Lower lobe of right lung (tissue), 2 donors: ENCODE measurements at places on chromosomes 7 and 10. TPM values are rescaled to one million over a fixed set of nuclear protein-coding genes. Genes with fewer than 3 reads are reported as not detected.

DNA sequence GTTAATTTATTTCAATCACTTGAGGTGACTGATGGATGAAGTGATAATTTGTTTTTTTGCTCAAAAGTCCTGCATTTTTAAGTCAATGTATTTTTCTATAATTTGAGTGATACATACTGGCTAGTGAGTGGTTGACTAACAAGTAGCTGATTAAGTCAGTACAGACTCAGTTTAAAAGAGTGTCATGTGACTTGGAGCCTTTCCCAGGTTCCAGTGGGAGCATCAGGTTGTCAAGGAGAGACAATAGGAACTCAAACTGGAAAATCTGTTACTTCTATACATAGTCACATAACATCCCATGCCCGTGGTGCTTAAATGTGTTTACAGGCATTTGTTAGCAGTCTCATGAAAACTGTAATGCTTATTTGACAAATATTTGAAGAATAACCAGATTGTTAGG lies 154.7 kb downstream of the ANK3 start:
- no peak overlapping the region for H3K27ac ChIP-seq
- no peak for DNase-seq
- H3K36me3 ChIP-seq: no peaks in the 10 kb centered on the region
- H3K27me3 ChIP-seq: no peaks in the 10 kb centered on the region
- H3K4me3 ChIP-seq: no peak overlapping the region

DNA sequence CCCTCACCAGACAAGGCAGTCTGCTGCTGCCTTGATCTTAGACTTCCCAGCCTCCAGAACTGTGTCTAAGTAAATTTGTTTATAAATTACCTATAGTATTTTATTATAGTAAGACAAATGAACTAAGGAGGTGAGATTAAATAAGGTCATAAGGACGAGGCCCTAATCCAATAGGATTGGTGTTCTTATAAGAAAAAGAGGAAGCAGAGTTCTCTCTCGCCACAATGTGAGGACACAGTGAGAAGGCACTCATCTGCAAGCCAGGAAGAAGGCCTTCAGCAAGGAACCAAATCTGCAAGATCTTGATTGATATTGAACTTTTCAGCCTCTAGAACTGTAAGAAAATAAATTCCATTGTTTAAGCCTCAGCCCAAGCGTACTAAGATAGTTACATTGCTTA lies 6.1 kb upstream of the ZNF438 start:
- no peak for DNase-seq
- peaks cover 22% of the 10 kb centered on the region for H3K4me1 ChIP-seq
- H3K27ac ChIP-seq: no peak overlapping the region
- no peaks in the 10 kb centered on the region for H3K36me3 ChIP-seq
- H3K27me3 ChIP-seq: no peaks in the 10 kb centered on the region
- no peak overlapping the region for H3K4me3 ChIP-seq

FAM237B gene
- total RNA-seq: not detected

CAV2 gene
- 143 TPM for total RNA-seq

DNA sequence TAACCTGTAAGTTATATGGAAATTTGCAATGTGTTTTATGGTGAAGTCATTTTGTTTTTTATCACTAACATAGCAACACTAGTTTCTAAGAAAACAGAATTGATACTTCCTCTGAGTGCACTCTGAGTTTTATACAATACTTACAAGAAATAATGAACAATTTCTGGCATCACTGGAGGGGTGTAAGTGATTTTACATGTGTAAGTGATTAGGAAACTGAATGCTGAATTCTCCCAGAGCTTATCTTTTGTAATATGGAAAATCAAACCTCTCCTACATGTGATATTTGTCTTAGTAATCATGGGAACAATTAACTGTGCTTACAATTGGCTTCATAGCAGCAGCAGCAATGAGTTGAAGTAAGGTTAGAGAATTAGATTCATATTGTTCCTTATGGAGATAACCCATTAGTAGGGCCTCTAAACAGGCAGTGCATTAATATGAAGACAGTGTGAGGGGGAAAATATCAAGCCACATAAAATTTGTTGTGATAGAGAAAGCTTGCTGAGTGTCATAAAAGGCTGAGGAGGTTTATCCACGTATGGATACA lies 37.4 kb downstream of the SEMA3C start:
- H3K27ac ChIP-seq: no peak overlapping the region
- no peaks in the 10 kb centered on the region for H3K27me3 ChIP-seq
- H3K4me3 ChIP-seq: no peak overlapping the region
- no peaks in the 10 kb centered on the region for H3K36me3 ChIP-seq
- no peak for DNase-seq
- peaks cover 5% of the 10 kb centered on the region for H3K4me1 ChIP-seq

- H3K4me3 ChIP-seq: no peak overlapping the region
- DNase-seq: no peak
- H3K36me3 ChIP-seq: no peaks in the 10 kb centered on the region
- no peak overlapping the region for H3K27ac ChIP-seq
- H3K4me1 ChIP-seq: peaks cover 16% of the 10 kb centered on the region
- H3K27me3 ChIP-seq: no peaks in the 10 kb centered on the region
Measured at GRCh38 chr10:3740157-3740871, 44.7 kb downstream of the KLF6 start.

- no peaks in the 10 kb centered on the region for H3K36me3 ChIP-seq
- DNase-seq: no peak
- no peaks in the 10 kb centered on the region for H3K4me1 ChIP-seq
- H3K27ac ChIP-seq: no peak overlapping the region
- no peaks in the 10 kb centered on the region for H3K27me3 ChIP-seq
Measured at GRCh38 chr7:142896741-142897379, 11.3 kb upstream of the TRPV6 start.

- H3K27ac ChIP-seq: no peak overlapping the region
Measured at GRCh38 chr10:89813546-89813945, 112.2 kb downstream of the KIF20B start.

TFEC gene
- 41.9 TPM for total RNA-seq

DNA sequence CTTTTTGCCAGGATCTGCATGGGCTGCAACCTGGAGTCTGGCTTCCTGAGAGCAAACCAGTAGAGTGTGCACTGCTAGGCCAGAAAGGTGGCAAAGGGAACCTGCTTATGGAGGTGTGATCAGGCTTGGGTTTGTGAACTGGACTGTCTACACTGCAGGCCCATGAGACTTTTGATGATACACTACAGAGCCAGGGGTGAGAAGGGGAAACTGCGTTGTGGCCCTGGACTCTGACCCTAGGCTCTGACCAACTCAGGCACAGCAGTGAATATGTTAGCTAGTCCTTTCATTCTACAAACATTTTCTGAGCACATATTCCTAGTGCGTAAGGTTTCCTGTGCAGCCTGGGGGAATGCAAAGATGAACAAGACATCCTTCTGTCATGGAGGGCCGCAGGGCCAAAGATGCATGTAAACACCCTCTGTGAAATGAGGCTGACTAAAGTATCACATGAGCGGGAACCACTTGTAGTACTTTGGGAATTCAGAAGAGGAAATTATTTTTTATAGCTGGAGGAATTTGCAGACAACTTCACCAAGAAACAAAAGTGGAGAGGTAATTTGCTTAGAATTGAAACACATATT lies 63.8 kb upstream of the HPS1 start:
- no peaks in the 10 kb centered on the region for H3K36me3 ChIP-seq
- no peak for DNase-seq
- no peak overlapping the region for H3K27ac ChIP-seq
- no peak overlapping the region for H3K4me3 ChIP-seq
- H3K4me1 ChIP-seq: no peaks in the 10 kb centered on the region
